ENCODE measurements at places on chromosomes 2 and 18.

GRCh38 chr2:204888222-204888621 is 342.9 kb downstream of the PARD3B start:
- no peak for DNase-seq

DNA sequence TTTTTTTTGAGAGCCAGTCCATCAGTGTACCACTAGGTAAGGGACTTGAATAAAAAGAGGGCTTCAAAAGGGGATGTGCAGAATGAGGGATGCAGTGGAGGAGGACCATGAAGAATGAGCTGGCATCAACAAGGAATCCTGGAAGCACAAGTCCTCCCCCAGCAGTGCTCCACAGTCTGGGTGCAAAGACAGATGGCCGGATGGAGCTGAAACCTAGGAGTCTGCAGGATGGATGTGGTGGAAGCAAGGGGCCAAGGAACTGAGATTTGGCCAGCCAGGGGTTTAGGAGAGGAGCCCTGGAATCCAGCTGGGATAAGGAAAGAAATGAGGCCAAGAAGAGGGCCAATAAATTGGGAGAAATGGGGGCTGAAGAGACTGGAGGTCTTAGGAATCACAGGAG is 51.8 kb upstream of the RAB6C start:
- no peak for DNase-seq

DNA sequence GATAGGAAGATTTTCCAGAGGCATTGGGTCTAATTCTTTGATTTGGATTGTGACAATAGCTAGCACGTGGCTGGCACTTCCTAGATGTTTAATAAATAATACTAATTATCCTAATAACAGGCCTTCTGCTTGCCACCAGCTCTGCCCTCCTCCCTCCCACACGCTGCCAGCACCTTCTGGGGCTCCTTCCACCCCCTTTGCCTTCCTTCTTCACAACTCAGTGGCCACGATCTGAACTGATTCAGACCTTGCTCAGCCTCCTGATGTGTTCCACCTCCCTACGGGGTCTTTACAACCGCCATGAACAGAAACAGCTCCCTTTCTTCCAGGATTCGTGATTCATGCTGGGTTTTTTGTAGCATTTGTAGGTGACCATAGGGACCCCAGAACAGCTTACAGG is 310.3 kb upstream of the HS6ST1 start:
- no peak for DNase-seq

DNA sequence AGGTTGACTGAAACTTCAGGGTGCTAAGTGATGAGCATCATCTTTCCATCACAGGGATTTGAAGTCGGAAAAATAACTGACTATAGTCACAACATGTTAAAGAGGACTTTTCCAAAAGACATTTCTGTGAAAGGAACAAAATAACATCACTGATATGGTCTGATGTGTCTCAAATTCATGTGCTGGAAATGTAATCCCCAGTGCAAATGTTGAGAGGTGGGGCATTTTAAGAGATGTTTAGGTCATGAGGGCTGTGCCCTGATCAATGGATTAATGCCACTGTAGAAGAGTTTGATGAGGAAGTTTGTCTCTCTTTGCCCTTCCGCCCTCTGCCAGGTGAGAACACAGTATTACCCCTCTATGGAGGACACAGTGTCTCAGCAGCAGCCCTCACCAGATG is 95.9 kb downstream of the INO80D start:
- DNase-seq: no peak

DNA sequence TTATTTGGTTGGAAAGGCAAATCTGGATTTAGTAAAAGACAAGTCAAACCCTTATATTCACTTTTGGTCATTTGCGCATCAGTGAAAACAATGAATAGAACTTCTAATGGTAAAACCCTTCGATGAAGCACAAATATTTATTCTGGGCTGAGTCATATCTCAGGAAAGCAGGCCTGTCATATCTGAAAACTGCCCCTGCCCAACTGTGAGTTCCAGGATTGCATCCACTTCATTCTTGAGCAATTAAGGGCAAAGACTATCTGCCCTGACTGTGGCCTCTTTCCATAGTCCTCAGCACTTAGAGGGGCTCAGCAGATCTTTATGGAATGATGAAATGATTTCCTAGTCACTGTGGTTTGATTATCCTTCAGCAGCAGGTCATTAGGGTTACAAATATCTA is 795.2 kb upstream of the ID2 start:
- DNase-seq: no peak

Data from stimulated activated CD4-positive, alpha-beta T cell treated with anti-CD3 and anti-CD28 coated beads, TNF-alpha, amount 100 ng/mL, for 1 hour (primary cell).